GM23248 (cell line): ENCODE measurements at places on chromosomes 3 and 15.

GRCh38 chr3:39050029-39050428, 1.7 kb downstream of the SCN11A start:
- no peak for DNase-seq

GRCh38 chr3:100913870-100914648, 79.2 kb downstream of the ABI3BP start:
- DNase-seq: peak; percentile 55

- DNase-seq: no peak
Observed at GRCh38 chr15:72086920-72087648, 30.9 kb downstream of the MYO9A start.

GRCh38 chr3:186502138-186502948, 41.8 kb downstream of the CRYGS start:
- no peak for DNase-seq

GRCh38 chr3:49238274-49239127, 38.5 kb downstream of the C3orf62 start:
- DNase-seq: peak; percentile 42

DNA sequence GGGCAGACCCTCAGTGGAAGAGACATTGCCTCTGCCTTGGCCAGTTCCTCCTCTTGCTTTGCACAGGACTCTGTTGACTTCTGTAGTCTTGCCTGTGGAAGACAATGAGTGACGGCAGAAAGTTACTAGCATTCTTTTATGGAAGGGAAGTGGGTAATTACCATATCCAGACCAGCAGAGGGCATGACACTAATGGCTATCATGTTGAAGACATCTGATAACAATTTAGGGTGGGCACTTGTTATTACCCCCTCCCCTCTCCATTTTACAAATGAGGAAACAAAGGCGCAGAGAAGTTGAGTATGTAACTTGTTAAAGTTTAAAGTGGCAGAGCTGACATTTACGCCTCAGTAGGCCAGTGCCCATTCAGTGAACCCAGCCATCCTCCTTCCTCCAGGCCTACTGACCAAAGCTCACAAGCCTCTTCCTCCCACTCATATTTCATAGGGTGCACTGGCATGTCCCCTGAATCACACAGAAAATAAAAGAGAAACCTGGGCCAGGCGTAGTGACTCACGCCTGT, 48.2 kb upstream of the FMN1 start:
- peak; percentile 54 for DNase-seq

GRCh38 chr3:21618695-21619094, 132.3 kb downstream of the ZNF385D start:
- DNase-seq: no peak

DNA sequence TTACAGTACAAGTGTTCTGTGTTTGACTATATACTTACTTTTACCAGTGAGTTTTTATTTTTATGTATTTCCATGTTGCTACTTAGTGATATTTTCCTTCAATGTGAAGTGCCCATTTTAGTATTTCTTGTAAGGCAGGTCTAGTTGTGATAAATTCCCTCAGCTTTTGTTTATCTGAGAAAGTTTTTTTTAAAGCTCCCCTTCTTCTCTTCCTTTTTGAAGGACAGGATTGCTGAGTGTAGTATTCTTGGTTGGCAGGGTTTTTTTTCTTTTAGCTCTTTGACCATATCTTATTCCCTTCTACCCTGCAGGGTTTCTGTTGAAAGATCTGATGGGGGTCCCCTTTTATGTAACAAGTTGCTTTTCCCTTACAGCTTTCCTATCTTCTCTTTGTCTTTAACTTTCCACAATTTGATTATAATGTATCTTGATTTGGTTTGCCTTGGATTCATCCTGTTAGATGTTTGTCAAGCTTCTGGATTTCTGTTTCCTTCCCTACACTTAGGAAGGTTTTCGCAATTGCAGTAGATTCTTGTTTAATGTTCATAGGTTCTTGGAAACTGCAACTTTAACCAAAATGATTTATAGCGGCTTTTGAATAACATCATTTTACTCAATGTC, 7.9 kb downstream of the PLAAT1 start:
- DNase-seq: no peak

DNA sequence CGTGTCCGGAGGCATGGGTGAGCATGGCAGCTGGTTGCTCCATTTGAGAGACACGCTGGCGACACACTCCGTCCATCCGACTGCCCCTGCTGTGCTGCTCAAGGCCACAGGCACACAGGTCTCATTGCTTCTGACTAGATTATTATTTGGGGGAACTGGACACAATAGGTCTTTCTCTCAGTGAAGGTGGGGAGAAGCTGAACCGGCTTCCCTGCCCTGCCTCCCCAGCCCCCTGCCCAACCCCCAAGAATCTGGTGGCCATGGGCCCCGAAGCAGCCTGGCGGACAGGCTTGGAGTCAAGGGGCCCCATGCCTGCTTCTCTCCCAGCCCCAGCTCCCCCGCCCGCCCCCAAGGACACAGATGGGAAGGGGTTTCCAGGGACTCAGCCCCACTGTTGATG, 49.5 kb downstream of the PGPEP1L start:
- DNase-seq: no peak
